ENCODE measurements at places on chromosomes 2 and 18.

DNA sequence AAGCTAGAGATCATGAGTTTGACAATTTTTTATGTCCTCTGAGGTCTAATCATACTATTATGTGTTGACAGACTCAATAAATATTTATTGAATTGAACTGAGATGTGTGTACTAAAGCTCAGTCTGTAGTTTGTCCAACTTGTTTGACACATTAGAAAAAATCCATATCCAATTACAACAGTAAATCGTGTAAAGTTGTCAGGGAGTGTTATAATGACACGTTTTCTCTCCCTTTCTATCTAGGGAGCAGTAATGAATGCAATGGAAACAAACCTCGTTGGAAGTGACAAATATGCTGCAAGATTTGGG lies 28.4 kb downstream of the ITGA4 start:
- DNase-seq = no peak

DNA sequence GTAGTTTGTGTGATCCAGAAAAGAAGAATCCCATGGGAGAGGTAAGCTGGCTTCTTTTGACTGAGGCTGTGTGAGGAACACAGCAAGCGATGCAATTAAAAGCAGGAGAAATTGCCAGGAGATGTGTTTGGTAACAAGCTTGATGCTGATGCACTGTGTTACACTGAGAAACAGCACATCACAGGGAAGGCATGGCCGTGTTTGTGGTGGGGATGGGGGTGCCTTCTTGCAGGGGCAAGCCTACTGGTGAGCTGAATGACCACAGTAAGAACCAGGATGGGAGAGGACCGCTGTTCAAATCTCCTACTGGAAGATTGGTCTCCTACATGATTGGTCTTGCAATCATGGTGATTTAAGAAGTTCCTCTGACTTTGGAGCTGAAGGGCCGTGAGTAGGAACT lies 477.7 kb upstream of the HS6ST1 start:
- no peak for DNase-seq

DNA sequence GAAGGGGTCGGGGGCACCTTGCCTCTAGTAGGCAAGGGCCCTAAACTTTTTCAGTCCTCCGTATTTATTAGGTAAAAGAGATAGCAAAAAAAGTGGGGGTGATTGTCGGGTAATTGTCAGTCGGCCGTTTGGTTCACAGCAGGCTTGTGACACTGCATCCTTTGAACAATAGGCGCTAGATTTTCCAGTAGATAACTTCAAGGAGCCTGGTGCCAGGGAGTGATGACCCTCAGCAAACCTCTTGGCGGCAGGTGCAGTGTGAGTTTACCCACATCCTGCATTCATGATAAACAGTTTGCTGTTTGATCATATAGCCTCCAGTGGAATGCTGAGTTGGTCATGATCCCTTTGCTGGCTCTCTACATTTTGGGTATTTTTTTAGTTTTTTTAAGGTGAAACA lies 22.9 kb downstream of the SERPINB8 start:
- no peak for DNase-seq

DNA sequence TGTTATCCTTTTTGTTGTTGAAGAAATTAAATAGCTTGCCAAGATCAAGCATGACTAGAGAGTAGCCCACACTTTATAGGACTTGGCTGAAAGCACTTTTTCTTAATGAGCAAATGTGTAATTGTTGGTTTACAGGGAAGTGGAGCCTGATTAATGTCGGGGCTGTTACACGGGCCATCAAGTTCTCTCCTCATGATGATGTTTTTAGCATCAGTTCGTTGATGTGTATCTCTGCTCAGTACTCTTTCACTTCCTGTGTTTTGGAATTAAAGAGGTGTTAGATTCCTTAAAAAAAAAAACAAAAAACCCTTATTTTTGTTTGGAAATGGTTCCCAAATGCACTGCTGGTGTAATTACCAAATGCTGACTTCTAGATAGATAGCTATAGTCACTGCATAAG lies 114.2 kb downstream of the PTPRM start:
- DNase-seq = no peak

DNA sequence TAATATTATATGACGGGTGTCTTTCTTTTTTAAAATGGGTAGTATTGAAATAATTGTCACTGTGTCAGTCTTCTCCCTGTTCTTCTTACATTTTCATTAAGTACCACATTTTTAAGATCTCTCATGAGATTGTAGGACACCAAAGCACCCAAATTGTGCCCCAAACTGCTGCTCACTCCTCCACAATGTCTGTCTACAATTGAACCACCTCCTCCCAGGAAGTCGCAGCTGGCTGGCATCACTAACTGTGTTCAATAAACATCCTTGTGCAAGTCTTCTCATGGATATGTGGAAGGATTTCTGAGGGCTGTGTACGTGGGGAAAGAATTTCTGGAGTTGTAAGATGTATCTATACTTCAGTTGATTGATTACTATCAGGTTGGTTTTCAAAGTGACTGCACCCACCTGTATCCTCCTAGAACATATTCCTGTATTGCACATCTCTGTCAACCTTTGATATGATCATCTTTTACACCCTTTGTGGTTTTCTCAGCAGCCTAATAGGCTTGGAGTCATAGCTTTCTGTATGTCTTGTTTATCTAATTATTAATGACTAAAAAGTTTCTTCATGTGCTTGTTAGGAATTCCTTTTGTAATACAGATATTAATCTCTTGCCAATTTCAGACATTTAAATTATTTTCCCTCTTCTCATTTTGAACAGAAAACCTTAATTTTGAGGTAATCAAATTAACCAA lies 774.9 kb downstream of the RNF144A start:
- no peak for DNase-seq

DNA sequence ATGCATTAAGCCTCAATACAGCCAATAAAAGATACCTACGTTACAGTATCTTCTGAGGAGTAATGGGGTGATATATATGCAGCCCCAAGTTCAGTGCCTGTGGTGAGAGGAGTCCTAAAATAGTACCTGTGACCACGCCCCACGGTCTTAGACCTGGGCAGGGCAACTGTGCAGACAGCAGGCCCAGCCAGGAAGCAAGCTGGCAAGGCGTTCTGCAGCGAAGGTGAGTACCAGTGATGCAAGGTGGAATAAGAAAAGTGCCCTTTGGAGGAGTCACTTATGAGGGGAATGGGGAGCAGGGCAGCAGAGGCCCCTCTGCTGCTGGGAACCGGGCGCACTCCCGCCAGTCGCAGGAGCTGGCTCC lies 12.7 kb upstream of the MAP3K2 start:
- DNase-seq = no peak

- DNase-seq = no peak
Measured at GRCh38 chr2:224638301-224638823, 53.2 kb upstream of the CUL3 start.

DNA sequence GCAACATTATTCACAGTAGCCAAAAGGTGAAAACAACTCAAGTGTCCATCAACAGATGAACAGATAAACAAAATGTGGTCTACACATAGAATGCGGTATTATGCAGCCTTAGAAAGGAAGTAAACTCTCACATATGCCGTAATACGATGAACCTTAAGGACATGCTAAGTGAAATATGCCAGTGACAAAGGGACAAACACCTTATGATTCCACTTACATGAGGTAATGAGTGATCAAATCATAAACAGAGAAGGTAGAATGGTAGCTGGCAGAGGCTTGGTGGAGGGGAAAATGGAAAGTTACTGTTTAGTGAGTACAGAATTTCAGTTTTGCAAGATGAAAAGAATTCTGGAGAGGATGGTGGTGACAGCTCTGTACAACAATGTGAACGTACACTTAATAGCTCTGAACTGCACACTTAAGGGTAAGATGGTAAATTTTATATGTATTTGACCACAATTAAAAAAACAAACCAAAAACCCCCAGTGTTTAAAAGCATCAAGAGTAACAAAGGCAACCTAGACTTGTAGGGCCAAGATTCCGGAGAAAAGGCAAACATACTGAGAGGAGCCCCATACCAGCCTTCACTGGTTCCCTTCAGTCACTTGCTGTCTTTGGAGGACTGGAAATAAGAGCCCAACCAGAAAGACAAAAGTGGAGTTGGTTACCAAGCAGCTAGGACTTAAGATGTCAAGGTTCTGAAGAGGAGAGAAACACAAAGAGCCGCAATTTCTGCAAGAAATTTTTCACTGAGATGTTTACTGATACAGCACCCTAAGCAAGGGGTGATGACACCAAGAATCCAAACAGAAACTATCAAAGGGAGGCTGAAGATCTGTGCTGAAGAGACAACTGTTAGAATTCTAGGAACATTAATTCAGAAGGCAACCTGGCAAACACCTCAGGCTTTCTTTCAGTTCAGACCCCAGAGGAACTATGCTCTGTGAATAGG lies 61.3 kb downstream of the CUL3 start:
- no peak for DNase-seq

DNA sequence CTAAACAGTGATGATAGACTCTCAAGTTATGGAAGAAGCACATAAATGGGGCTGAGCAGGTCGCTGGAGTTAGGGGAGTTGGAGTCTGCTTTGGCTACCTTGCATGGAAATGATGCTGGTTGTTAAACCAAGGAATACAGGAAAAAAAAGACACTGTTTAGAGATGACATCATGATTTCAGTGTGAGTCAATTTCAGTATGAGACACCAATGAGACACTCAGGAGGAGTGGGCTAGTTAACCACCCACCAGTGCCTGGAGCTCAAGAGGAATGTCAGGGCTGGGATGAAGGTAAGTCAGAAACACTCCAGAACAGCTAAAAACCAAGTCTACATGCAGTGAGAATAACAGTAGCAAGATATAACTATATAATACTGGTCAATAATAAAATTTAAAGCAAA lies 303.6 kb downstream of the SOX11 start:
- no peak for DNase-seq

- DNase-seq = no peak
Measured at GRCh38 chr18:74806073-74806472, 208.4 kb downstream of the ZNF407 start.

DNA sequence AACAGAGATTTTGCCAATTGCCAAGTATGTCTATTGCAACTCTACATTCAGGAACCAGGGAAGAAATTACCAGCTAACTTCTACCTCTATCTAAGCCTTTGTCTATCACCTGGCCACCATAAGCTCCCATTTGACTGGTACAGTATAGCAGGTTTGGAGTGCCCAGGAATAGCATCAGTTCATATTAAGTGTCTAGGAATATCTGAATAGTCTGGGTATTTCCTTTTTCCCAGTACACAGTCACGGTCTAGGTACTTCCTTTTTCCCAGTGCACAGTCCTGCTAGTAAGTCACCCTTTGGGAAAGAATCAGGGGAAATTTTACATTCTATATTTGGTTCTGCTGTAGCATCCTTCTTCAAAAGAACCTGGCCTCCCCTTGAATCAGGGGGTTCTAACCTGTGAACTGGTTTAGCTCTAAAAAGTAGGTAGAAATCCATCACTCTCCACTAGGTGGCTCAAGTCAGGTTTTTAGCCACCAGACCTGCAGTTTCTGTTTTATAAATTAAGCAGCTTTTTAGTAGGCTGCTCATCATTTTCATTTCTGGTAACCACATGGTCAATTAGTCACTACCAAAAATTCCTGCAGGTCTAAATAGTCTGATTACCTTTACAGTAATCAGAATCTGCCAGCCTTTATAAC lies 49.3 kb upstream of the DNAJC10 start:
- DNase-seq = no peak

DNA sequence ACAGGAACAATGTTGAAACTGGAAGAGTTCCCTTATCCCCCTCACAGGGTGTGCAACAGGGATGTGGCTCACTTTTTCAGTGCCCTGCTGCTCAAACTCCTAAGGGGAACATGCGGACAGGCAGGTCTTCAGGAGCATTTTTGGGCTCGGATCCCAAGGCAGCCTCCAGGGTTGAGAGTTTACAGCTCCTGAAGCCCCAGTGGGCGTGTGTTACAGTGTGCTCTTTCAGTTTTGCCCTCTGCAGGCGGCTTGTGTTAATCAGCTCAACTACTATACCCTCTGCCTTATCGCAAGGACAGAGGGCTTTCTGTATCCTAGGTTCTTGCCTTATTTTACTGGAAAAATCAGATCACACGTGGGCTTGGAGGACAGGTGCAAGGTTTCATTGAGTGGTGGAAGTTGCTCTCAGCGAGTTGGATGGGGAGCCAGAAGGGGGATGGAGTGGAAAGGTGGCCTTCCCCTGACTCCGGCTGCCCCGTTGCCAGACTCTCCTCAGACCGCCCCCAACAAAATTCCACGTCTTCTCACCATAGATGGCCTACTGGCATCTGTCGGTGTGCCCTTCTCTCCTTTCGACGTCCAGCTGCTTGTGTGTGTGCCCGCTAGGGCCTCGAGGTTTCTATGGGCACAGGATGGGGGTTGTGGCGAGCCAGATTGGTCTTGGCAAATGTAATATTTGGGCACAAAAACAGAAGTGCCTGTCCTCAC lies 541.9 kb downstream of the TMX3 start:
- DNase-seq = no peak

GRCh38 chr2:118442046-118442445 lies 353.8 kb downstream of the INSIG2 start:
- no peak for DNase-seq

DNA sequence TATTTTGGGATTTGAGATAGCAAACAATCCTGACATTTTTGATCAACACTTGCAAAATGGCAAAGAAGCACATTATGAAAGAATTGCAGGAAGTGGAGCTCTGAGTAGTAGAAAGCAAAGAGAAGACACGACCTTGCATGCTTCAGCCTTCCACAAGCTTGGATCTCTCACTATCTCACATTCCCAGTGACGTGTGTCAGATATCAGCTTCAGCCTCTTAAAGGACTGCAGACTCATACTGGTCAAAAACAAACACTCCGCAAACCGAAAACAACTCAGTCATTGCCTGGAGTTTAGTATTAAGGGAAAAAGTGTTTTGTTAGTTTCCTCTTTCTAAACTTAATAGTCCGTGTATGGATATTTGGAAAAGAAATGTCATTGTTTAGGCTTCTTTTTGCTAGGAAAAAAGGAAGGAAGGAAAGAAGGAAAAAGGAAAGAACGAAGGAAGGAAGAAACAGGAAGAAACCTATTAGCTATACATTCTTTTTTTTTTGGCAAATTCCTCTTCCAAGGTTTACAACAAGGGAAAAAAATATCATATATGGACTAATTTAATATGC lies 32.6 kb upstream of the SLC40A1 start:
- DNase-seq = no peak

DNA sequence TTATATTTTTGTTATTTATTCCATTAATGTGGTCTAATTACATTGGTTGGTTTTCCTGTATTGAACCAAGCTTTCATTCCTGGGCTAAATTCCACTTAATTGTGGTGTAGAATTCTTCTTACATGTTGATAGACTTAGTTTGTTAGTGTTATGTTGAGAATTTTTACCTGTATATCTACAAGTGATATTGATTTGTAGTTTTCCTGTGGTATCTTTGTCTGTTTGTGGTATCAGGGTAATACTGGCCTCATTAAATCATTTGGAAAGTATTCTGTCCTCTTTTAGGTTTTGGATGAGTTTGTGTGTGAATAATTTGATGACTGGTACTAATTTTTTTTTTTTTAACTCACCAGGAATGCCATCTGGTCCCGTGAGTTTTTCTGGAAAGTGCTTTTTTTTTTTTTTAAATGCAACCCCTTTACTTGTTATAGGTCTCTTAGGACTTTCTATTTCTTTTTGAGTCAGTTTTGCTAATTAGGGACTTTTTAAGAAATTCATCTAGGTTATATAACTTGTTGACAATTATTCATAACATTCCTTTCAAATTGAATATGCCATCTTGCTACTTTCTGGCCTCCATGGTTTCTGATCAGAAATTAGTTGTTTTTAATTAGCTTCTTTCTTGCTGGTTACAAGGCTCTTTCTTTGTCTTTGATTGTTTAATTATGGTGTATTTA lies 232.8 kb downstream of the CCDC85A start:
- DNase-seq = no peak
